Type B pancreatic cell (in vitro differentiated cells): ENCODE measurements at places on chromosomes 3 and 15.

- H3K27ac ChIP-seq: peak overlapping the region; percentile 100
- peak overlapping the region; percentile 85 for H3K4me3 ChIP-seq
- peaks cover 42% of the 10 kb centered on the region for H3K4me1 ChIP-seq
- H3K27me3 ChIP-seq: peaks cover 3% of the 10 kb centered on the region
- peaks cover 22% of the 10 kb centered on the region for H3K36me3 ChIP-seq
- no peak for DNase-seq
Measured at GRCh38 chr15:92881211-92881754, 18.8 kb upstream of the CHD2 start.

- DNase-seq: no peak
- peaks cover 13% of the 10 kb centered on the region for H3K4me1 ChIP-seq
- peaks cover 16% of the 10 kb centered on the region for H3K27me3 ChIP-seq
- H3K27ac ChIP-seq: no peak overlapping the region
- H3K4me3 ChIP-seq: no peak overlapping the region
Measured at GRCh38 chr15:39585389-39585841, 4.5 kb downstream of the THBS1 start.

DNA sequence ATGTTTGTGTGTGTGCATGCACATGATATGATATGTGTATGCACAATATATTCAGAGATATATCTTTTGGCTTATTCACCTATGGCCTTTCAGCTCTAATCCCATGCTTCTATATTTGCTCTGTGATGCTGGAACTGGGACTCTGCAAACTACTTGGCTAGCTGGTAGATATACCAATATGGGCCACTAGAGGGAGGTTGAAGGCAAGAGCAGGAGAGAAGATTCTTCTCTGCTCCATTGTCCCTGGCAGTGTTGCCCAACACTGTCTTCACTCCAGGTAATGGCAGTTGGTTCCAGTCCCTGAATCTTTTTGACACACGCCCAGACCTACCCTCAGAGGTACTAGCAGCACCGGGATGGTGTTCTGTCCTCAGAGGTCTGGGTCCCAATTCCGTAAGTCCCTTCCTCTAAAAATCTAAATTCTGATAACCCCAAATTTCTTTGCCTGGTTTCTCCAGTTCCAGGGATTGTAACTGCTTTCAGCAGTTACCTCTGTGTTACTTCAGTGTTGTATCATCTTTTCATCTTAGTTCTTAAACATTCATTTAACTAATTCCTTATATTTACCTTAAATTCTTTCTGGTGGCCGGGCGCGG is 44.7 kb downstream of the GTPBP8 start:
- H3K27me3 ChIP-seq: no peaks in the 10 kb centered on the region
- DNase-seq: no peak
- no peaks in the 10 kb centered on the region for H3K36me3 ChIP-seq
- H3K4me1 ChIP-seq: no peaks in the 10 kb centered on the region
- no peak overlapping the region for H3K27ac ChIP-seq
- H3K4me3 ChIP-seq: no peak overlapping the region

DNA sequence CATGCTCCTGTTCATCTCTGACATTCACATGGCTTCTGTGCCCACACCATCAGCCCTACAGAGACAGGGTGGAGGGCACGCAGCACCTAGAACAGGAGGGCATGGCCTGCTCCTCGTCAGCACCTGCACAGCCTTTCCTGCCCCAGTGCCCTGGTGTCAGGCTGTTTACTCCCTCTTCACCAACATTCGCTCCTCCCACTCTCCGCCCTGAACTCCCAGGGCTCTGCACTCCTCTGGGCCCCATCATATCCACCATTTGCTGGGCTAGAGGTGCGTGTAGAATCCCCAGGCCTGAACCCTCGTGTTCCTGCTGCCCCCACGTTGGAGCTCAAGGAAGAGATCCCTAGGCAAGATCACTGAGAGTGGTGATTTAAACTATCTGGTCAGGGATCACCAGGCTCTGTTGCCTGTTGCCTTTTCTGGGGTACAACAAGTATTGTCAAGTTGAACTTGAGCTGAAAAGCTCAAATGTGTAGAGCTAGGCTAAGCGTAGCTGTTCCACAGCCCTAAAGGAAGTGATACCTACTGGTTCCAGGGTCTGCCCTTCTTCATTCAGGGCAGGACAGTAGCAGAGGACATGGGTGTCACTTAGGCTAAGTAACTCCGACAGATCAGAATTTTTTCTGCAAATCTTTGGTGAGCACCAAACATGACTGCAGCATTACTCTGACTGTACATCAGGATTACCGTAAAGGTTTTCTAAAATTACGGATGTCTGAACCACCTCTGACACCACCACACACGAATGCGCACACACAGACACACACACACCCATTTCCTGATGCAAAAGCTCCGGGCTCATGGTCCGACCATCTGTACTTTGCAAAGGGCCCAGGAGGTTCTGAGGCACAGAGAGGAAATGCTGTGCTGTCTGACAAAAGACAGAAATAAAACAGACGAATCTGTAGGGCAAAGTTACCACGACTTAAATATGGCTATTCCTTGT is 43.7 kb upstream of the GNB5 start:
- H3K4me3 ChIP-seq: no peak overlapping the region
- DNase-seq: no peak
- no peaks in the 10 kb centered on the region for H3K27me3 ChIP-seq
- no peak overlapping the region for H3K27ac ChIP-seq

DNA sequence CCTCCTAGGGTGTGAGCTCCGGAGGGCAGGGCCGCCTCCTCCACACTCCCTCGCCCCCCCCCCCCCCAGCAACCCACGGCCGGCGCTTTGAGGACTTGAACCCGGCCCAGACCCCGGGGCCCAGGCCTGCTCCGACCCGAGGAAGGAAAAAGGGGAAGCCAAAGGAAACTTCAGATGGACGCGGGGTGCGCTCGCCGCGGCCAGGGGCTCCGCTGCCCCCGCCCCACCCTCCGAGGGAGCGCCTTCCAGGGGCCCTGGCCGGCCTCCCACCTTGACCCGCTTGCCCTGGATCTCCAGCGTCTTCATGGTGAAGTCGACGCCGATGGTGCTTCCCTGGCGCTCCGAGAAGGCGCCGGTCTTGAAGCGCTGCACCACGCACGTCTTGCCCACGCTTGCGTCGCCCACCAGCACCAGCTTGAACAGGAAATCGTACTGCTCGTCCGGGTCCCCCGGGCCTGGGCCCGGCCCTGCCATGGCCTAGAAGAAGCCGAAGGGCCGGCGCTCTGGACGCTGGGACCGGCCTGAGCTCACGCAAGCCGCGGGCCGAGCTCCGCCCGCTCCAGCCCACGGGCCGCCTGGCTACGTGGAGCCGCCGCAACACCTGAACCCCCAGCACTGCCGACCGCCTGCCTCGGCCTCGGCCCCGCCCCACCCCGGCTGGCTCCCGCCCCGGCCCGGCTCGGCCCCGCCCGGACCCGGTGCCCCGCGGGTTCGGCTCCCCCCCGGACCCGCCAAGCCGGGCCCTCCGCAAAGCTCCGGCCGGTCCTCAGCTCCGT is 400 bp downstream of the RAB43 start:
- DNase-seq: no peak
- peaks cover 9% of the 10 kb centered on the region for H3K36me3 ChIP-seq
- peaks cover 41% of the 10 kb centered on the region for H3K4me1 ChIP-seq
- peak overlapping the region; percentile 96 for H3K27ac ChIP-seq
- peak overlapping the region; percentile 89 for H3K4me3 ChIP-seq
- H3K27me3 ChIP-seq: no peaks in the 10 kb centered on the region

DNA sequence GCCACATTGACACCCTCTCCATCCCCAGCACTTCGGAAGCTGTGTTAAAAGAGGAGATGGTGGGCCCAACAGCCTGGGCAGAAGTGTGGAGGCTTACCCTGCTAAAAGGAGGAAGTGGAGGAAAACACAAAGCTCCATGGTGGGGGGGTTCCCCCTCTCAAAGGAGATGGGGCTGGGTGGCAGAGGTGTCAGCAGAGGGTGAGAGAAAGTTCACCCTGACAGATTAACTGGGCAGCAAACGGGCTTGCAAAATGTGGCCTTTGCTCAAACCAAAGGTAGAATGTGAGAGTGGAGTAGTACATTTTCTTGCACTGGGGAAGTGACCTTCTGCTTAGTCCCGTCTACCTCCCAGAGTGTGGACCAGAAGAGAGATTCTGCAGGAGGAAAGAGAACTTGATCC is 44.7 kb downstream of the MYO1E start:
- no peak overlapping the region for H3K27ac ChIP-seq
- H3K4me1 ChIP-seq: peaks cover 3% of the 10 kb centered on the region
- H3K27me3 ChIP-seq: no peaks in the 10 kb centered on the region
- no peak for DNase-seq
- H3K36me3 ChIP-seq: no peaks in the 10 kb centered on the region
- no peak overlapping the region for H3K4me3 ChIP-seq

- no peak overlapping the region for H3K4me3 ChIP-seq
- peaks cover 7% of the 10 kb centered on the region for H3K4me1 ChIP-seq
- H3K27ac ChIP-seq: no peak overlapping the region
- H3K27me3 ChIP-seq: no peaks in the 10 kb centered on the region
Measured at GRCh38 chr15:90683876-90684275, 33.3 kb upstream of the BLM start.

GRCh38 chr15:91857772-91858171 is 4.3 kb downstream of the SLCO3A1 start:
- peak overlapping the region; percentile 52 for H3K27ac ChIP-seq
- H3K27me3 ChIP-seq: peaks cover 17% of the 10 kb centered on the region
- no peaks in the 10 kb centered on the region for H3K36me3 ChIP-seq
- H3K4me1 ChIP-seq: peaks cover 32% of the 10 kb centered on the region
- DNase-seq: no peak

DNA sequence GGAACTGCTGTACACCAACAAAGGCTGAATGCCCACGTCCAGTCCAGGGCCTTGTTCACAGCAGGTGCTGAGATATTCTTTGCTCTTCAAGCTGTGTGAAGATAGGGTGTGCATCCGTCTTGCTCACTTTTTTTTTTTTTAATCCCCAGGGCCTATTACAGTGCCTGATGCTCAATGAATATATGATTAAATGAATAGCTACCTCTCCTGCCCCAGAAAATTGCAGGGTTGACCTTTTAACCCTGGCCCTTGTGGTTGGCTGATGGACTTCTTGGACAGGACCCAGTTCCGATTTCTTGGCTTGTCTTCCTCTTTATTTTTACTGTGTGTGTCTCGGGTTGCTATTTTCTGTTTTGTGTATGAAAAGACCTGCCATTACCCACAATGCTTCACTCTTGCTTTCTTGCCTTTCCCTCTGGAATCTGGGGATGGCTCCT is 2.9 kb upstream of the FYTTD1 start:
- no peak overlapping the region for H3K4me3 ChIP-seq
- H3K27me3 ChIP-seq: no peaks in the 10 kb centered on the region
- H3K27ac ChIP-seq: no peak overlapping the region
- H3K36me3 ChIP-seq: no peaks in the 10 kb centered on the region
- peaks cover 10% of the 10 kb centered on the region for H3K4me1 ChIP-seq

DNA sequence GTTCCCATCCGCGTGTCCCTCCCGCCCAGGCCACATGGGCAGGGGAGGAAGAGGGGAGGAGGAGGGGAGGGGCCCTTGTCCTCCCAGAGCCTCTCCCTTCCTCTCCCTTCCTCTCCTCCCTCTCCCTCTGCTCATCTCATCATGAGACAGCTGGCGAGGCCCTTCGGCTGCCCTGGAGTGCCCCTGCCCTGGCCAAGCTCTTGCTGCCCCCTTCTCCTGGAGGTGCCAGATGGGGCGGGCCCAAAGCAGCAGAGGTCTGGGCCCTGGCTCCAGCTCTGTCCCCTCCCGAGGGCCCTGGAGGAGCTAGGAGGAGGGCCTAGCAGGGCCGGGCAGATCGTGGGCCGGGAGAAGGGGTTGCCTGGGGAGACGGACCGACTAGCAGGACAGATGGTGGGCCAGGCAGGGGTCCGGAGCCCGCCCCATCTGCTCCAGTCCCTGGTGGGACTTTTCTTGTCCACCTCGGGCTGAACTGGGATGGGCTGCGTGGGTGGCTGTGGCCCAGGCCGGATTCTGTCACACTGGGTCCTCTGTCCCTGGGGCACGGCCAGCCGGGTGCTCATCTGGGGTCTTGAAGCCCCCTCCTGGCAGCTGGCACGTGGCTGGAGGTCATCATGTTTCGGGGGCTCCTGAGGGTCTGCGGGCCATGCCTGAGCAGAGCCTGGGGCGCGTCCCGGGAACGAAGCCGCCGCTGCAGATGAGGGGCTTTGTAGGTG is 183.4 kb downstream of the GOLGA6L6 start:
- H3K4me3 ChIP-seq: no peak overlapping the region
- no peak overlapping the region for H3K27ac ChIP-seq
- no peak for DNase-seq
- H3K36me3 ChIP-seq: no peaks in the 10 kb centered on the region
- H3K4me1 ChIP-seq: no peaks in the 10 kb centered on the region

GRCh38 chr3:119529883-119530282 is 29.5 kb downstream of the CD80 start:
- no peak for DNase-seq
- peaks cover 3% of the 10 kb centered on the region for H3K36me3 ChIP-seq
- no peaks in the 10 kb centered on the region for H3K27me3 ChIP-seq
- H3K4me3 ChIP-seq: no peak overlapping the region
- H3K4me1 ChIP-seq: no peaks in the 10 kb centered on the region

DNA sequence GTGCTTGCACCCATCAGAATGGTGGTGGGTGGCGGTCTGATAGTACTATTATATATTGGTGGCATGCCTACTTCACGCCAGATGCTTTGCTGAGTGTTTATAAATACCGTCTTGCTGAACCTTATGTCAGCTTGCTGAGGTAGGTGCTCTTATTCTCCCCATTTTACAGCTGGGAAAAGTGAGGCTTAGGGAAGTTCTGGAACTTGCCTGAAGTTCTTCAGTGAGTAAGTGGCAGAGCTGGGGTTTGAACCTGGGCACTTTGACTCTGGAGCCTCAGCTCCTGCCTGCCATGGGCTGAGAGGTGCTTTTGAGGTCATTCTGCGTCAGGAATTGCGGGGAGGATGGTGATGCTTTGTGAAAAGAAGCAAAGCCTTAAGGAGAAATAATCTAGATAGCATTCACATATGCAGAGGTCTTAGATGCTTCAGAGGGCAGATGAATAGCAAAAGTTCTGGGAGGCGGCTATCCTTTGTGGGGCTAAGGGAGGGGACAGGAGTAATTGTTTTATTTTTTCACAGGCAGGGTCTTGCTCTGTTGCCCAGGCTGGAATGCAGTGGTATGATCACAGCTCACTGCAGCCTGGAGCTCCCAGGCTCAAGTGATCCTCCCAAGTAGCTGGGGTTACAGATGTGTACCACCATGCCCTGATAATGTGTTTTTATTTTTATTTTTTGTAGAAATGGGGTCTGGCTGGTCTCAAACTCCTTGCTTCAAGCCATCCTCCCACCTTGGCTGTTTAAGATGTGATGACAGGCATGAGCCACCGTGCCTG is 18.5 kb downstream of the ITPR1 start:
- peaks cover 12% of the 10 kb centered on the region for H3K36me3 ChIP-seq
- no peak for DNase-seq
- peak overlapping the region; percentile 22 for H3K27ac ChIP-seq

GRCh38 chr3:99365396-99365795 is 273.0 kb upstream of the COL8A1 start:
- DNase-seq: no peak
- H3K4me1 ChIP-seq: no peaks in the 10 kb centered on the region
- no peak overlapping the region for H3K27ac ChIP-seq
- H3K36me3 ChIP-seq: no peaks in the 10 kb centered on the region

DNA sequence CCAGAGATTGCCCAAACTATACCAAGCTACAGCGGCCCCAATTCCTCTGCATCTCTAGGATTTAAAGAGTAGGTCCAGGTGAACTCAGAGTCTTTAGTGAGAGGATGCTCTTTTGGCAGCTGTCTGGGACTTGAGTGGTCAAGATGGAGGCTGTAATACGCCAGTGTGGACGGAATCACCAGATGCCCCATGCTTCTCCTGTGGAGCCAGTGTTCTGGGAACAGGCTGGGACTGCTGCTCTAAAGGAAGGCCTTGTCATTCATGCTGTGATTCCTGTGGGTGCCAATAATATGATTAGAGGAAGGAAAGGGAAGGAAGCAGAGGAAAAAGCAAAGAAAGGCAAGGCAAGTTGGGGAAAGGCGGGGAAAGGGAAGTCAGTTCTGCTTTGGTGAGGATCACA is 17.4 kb upstream of the NOX5 start:
- H3K27me3 ChIP-seq: no peaks in the 10 kb centered on the region
- DNase-seq: peak; percentile 24
